ENCODE measurements at places on chromosomes 13 and 19.

- peak; percentile 58 for ATAC-seq
Measured at GRCh38 chr13:109700176-109700575, 86.2 kb downstream of the IRS2 start.

GRCh38 chr19:45636275-45636674, 2.9 kb downstream of the EML2 start:
- ATAC-seq, result no peak

DNA sequence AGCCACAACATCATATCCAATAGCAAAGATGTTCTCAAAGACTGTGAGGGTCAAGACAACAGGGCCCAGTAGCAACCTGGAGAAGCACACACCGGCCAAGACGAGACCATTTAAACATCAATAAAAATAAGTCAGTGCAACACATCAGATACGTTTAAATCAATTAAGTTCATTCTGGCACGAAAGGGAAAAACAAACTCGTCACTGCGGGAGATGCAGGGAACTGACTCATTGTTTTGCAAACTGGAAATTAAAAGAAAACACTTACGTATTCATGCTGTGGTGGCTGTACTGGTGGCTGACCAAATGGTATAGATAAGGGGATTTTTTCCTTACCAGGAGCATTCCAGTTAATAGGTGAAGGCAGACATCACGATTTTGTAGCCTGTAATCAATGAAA, 26.3 kb upstream of the SLC15A1 start:
- no peak for ATAC-seq

DNA sequence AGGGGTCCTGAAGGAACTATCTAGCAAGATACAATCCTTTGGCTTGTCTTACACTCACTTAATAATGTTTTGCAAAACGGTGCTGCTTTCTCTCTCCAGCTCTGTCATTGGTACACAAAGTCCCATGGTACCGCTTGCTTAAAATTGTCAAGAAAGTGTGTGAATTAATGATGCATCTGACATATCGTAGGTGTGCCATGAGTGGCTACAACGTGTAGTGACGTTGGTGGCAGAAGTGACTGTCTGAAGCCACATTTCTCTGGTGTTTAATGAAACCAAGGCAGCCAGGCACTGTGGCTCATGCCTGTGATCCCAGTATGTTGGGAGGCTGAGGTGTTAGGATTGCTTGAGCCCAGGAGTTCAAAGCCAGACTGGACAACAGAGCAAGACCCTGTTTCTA, 2.6 kb downstream of the HSH2D start:
- ATAC-seq, result no peak

GRCh38 chr19:54179921-54180461, 7.0 kb upstream of the TMC4 start:
- peak; percentile 48 for ATAC-seq

GRCh38 chr19:19078801-19079200, 15.0 kb downstream of the SLC25A42 start:
- no peak for ATAC-seq

DNA sequence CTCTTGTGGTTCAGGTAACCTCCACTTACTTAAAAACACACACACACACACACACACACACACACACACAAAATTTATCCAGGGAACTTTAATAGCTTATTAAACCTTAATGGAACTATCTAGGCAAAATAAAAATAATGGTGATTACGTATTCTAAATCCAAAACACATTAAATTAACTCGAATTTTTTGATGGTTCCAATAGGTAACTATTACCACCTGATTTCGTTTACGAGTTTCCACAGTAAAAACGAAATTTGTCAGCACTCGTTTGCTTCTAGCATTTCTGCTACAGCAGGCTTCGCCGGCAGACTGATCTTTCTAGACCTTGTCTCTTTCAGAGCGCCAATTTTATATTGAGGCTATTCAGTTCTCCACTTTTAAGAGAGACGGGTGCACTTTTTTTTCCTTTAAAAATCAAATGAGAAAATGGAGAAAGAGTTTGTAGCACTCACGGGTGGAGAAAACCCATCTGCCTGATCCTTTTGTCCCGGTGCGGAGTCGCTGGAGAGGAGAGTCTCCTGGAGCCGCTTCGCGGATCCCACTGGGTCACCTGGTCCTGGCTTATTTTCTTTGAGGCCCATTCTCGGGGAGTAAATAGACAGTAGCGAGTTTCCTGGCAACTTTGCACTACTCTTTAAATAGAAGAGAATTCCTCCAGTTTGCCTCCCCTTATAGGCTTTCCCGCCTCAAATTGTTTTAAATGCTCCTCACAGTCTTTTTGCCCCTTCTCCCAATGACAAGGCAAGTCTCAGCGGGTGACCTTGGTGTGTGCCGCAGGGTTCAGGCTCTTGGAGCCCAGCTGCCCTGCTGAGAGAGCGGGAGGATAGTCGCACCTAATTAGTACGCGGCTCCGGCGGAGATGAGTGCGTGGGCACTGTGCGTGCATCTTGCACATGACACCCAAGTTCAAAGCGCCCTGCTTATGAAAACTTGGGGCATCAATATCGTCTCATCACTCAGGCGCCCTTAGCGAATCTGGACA, 117.0 kb downstream of the KCNRG start:
- no peak for ATAC-seq

GRCh38 chr13:62704875-62705274, 1289.2 kb upstream of the PCDH20 start:
- ATAC-seq, result no peak

DNA sequence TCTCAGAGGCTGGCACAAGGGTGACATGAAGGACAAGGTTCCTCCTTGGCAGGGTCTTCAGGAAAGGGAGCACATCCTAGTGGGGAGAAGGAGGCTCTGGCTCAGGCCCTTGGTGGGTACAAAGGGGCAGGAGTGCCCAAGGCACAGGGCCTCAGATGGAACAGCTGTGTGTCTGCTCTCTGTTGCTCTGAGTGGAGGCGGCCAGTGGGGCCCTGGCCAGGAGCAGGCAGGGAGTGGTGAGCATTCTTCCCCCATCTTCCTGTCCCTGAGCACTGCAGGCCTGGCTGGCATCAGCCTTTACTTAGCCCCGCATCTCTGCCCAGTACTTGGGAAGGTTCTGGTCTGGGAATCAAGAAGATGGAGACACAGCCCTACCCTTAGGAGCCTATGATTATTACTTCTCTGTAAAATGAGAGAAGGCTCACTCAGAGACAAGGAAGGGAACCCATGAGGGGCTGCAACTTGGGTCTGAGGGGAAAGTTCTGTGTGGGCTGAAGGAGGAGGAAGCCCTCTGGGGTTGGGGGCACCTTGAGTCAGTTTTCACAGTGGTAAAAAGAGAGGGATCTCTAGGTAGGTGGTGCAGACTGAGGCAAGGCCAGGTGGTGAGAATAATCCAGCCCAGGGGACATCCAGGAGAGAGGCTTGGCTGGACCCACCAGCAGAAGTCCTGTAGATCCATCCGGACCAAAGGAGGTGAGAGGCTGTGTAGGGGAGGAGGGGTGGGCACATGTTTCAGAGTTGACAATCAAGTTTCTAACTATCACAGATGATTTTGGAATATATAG, 173.5 kb downstream of the TSHZ3 start:
- no peak for ATAC-seq

- ATAC-seq, result peak; percentile 79
Measured at GRCh38 chr19:6765738-6766356, 1.4 kb downstream of the SH2D3A start.

- no peak for ATAC-seq
Measured at GRCh38 chr13:19742643-19743042, 40.1 kb downstream of the PSPC1 start.

- no peak for ATAC-seq
Measured at GRCh38 chr19:51719251-51719988, 4.4 kb downstream of the HAS1 start.

DNA sequence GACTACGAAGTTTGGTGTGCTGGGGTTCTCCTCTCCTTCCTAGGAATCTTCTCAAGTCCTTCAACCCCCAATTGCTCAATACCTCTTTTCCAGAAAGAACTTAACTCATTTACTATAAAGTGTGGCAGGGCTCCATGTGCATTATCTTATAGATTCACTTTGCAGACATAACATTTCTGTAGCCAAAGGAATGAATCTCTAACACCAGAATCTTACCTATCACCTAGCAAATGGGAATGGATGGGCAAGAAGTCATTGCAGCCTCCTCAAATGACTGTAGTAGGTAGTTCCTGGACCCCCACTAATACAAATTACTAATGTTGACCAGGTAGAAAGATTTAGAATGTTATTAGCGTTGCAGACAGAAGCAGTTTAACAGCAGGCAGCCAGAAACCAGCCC, 5.7 kb upstream of the CACNA1A start:
- ATAC-seq, result no peak

GRCh38 chr19:52613299-52613906, 24.8 kb downstream of the ZNF83 start:
- ATAC-seq, result no peak

DNA sequence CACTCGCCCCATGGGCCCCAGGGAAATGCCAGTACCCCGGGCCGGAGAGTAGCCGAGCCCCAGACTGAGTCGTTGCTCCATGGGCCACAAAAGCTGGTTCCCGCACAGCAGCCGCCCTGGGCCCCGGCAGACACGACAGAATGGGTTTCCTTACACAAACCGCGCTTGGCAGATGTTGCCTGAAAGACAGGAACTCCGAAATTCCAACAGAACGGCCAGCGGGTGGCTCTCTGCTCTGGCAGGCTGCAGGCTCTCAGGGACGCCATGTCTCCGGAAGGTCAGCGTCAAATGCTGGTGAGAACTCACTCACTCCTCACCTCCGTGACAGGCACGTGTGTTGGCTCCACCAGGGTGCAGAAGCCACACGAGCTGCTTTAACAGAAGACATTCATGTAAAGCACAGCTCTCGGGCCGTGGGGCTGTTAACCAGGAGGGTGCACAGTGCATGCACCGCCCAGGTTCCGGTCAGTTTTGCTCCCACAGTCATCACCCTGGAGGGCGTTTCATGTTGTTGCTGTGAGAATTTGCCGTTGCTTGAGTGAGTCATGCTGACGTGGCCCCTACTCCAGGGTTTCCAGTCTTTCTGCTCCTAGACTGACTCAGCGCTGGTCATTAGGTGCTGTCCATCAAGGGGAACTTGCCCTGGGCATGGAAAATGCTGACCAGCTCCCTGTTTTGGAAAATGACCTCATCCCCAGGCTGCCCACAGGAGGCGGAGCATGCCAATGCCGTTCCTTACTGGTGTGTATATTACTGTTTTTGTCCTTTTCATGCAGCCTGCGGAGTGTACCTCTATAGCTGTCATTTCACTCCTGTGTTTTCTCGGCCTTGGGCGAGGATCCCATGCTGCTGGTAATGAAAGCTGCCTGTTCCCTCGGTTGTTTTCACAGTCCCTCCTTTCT, 44.8 kb downstream of the ANKRD10 start:
- peak; percentile 93 for ATAC-seq

Data from esophagus mucosa (tissue), 1 donor.